ENCODE measurements at places on chromosomes 7 and 10. TPM values are rescaled to one million over a fixed set of nuclear protein-coding genes. Genes with fewer than 3 reads are reported as not detected.

SPDYE2 gene
- total RNA-seq = not detected

- DNase-seq = no peak
These were observed 97.3 kb downstream of the CCDC71L start for GRCh38 chr7:106563466-106564150.

WBP1L gene
- total RNA-seq = 11.8 TPM

GRCh38 chr7:25858525-25859411, 293.2 kb upstream of the NFE2L3 start:
- DNase-seq = peak; percentile 21

- DNase-seq = no peak
These were observed 171.9 kb downstream of the RPS24 start for GRCh38 chr10:78205457-78206016.

GRCh38 chr10:80415734-80416478, 7.6 kb downstream of the PRXL2A start:
- DNase-seq = no peak

DNA sequence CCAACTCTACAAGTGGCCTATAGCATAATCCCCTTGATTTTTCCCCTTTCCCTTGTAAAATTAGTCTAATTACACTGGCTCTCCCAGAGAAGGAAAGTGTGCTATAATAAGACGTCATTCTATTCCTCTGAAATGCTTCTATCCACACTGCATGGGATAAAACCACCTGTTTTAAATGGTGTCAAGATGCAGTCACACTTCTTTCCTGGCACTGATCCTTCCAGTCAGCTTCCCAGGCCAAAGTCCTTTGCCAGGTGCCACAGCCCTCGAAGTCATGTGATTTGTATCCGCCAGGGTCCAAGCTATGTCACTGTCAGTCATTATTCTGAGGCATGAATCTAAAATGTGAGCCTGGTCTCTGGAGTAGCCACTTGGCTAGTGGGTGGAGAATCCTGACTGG, 169.0 kb upstream of the KIAA1217 start:
- no peak for DNase-seq

GRCh38 chr10:58585435-58585834, 72.8 kb downstream of the BICC1 start:
- no peak for DNase-seq

- DNase-seq = no peak
These were observed 66.2 kb upstream of the ARID5B start for GRCh38 chr10:61835069-61835945.

TUBAL3 gene
- not detected for total RNA-seq

DNA sequence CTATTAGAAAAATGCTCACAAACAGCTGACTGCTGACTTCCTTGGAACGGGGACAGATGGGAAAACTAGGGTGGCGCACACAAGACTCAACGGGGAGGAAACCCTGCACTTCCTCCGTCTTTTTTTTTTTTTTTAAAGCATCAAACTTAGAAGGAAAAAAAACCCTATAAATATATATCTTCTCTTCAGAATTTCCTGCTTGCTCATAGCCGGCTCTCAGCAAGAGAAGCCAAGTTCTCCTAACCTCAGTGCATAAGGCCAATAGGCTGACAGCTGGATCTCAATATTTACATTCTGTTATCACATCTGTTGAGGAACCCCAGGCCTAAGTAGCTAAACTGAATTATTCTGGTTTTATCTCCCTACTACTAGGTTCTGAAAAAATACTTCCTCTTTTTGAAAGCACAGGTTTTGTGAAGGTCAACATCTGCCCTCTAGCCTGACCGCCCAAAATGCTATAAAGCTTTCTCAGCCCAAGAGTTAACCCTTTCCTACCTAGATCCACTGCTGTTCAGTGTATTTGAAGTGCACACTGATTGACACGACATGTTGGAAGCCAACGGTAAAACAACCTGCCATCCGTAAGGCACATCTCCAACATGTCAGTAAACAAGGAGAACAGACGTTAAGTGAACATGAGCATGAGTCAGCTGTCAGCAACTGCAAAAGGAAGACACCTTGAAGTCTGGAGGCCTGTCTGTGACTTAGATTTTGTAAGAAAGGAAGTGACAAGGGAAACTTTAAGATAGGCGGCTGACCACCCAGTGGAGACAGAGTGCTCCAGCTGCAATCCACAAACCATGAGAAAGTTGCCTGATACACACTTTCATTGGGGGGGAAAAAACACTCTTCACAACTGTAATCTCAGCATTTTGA, 83.8 kb downstream of the EBLN1 start:
- no peak for DNase-seq

TSPAN12 gene
- total RNA-seq = not detected

PRLHR gene
- not detected for total RNA-seq

SPDYE2B gene
- total RNA-seq = not detected

DNA sequence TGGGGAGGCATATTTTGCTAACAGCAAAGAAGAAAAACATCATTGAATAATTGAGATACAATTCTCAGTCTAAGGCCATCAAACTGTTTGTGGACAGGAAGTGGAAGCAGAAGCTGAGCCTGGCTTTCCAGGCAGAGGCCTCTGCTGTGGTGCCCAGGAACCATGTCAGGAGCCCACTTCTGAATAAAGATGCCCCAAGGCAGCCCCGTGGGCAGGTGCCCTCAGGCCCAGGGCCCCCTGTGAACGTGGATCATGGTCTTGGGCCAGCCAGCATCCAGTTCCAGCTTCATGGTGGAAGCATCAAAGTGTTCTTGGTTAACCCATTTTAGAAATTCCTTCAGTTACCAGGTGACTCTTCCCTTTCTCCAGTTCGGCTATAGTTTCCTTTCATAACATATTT, 346.8 kb downstream of the PTPRN2 start:
- no peak for DNase-seq

DNA sequence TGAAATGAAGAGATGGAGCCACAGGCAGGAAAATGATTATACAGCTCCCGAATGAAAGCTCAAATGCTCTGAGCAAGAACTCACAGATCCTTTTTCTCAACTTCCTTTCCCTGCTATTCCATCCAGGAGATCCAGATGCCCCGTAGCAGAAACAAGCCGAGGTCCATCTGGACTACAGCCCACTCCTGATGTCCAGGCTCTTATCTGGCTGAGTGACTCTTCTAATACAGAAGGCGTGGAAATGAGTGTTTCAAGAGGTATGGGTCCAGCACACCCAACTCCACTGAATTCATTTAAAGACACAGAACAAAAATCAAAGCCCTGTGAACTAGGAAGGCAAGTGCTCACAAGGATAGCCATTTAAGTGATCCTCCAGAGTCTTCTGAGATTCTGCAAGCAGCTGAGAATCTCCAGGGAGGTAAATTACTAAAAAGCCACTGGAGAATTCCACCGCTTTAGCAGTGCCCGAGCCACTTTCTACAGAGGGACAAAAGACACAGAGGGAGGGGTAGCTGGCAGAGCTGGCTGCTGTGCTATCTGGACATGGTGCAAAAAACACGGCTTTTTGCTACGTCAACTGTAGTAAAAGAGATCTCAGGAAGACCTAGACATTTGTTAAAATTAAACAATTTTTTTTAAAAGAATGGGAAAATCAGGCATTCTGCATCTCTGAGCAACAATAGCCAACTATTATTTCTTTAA, 24.5 kb downstream of the FAM171A1 start:
- no peak for DNase-seq

- no peak for DNase-seq
These were observed 1177.7 kb upstream of the AUTS2 start for GRCh38 chr7:68420342-68421192.

GRCh38 chr7:135729230-135729629, 1.2 kb upstream of the SLC13A4 start:
- no peak for DNase-seq

DNA sequence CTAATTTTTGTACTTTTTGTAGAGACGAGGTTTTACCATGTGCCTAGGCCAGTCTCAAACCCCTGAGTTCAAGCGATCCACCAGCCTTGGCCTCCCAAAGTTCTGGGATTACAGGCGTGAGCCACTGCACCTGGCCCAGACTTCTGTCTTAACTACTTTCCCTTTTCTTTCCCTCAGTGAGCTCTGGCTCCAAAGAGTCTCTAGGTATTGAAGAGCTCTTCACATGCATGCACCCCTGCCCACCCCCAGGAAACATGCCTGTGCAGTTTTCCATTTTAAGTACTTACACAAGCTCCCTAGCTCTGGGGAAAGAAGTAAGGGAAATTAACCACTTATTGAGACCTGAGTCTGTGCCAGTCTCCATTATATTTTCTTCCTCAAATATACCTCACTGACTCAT, 2.0 kb downstream of the MYOZ1 start:
- no peak for DNase-seq

- DNase-seq = peak; percentile 2
These were observed 464.1 kb downstream of the SUGCT start for GRCh38 chr7:40598915-40599314.

SPACDR gene
- 1.5 TPM for total RNA-seq

CALML3 gene
- total RNA-seq = not detected

SLC39A12 gene
- not detected for total RNA-seq

LIPK gene
- total RNA-seq = not detected

DNA sequence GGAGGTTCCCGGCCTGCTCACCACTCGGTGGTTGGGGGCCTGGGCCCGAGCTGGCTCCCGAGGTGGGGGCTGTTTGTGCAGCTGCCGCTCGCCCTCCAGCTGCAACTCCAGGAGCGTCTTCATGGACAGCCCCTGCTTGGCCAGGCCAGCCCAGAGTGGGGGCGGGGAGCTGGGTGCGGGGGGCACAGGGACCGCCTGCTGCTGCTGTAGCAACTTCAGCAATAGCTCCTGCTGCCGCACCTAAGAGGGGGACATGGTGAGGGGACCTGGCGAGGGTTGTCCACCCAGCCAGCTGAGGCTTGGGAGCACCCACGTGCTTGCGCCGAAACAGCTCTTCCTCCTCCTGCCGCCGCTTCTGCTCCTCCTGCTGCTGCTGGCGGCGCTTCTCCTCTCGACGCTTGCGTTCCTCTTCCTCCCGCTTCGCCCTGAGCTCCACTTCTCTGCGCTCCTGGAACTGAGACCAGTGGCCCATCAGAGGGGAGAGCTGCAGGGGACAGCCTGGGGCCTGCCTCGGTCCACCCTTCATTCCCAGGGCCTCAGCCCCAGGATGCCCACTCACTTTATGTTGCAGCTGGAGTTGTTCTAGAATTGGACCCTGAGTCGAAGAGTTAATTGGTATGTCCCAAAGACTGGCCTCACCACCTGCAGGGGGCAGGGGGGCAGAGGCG, 9.6 kb downstream of the GNB2 start:
- DNase-seq = no peak

ZP3 gene
- total RNA-seq = 3.5 TPM

All from activated naive CD8-positive, alpha-beta T cell treated with anti-CD3 and anti-CD28 coated beads for 36 hours (primary cell).